ENCODE measurements at places on chromosomes 2 and 18.

- no peak for DNase-seq
Observed at GRCh38 chr2:234974501-234975385, 22.9 kb downstream of the SH3BP4 start.

GRCh38 chr2:85794038-85794441, 40.2 kb downstream of the ATOH8 start:
- DNase-seq, result no peak

DNA sequence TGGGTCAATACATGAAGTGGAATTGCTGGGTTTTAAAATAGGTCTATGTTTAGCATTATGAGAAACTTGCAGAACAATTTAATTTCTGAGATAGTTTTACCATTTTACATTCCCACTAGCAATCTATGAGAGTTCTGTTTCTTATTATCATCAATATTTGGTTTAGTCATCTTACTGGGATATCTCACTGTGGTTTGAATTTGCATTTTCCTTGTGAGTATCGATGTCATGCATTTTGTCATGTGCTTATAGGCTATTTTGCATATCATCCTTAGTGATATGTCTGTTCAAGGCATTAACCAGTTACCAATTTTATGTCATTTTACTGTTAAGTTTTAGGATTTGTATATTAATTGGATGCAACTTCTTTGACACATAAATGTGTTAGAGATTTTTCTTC, 204.4 kb downstream of the MCFD2 start:
- no peak for DNase-seq

- no peak for DNase-seq
Observed at GRCh38 chr2:54642677-54643430, 80.6 kb upstream of the EML6 start.

DNA sequence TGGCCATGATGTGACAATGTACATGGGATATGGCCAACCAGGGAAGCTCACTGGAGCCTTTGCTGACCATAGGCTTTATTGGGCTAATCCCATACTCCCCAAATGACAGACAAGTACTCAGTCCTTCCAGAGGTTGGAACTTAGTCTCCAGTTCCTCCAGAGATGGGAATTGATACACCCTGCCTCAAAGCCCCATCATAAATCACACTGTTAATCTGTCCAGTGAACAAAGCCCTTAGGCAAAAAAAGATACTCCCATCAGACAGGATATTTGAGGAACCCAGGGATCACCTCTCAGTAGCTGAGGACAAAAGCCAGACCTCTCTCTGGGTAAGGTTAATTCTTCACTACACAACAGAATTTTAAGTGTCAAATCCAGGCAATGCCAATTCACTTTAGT, 247.5 kb upstream of the CDH20 start:
- no peak for DNase-seq
